ENCODE measurements at places on chromosomes 1 and 21.

GRCh38 chr1:203451836-203452784, 23.5 kb upstream of the PRELP start:
- no peak for DNase-seq

DNA sequence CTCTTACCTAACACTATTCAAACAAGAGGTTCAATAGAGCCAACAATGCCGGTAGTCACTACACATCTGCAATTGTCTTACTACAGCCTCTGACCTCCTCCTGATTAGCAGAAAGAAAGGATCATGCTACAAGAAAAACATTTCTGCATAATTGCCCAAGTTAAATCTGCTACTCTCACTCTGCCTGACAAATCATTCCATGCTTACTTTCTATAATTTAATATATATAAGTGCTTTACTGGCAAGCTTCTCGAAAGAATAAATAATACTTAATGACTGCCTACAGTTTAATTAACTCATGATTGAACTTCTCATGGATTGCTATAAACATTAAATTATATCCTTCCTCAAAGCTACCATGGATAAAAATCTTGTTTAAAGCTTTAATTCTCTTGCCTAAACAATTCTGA, 156.0 kb downstream of the SLC45A1 start:
- DNase-seq, result no peak

DNA sequence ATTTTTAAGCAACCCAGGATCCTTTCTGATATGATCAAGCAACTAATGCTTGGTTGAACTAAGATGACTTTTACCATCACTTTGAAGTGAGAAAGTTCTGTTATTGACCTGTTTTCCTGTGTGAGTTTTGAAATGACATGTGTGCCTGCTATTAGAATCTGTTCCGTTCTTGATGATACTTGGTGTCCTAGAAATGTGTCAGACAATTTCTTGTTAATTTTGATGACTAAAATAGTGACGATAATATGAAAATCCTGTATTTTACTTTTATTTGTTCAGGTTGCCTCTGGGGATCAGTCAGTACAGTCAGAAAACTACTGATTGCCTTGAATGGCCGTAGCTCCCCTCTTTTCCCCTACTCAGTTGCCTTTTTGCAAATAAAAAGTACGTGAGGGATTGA, 228.0 kb downstream of the RYR2 start:
- DNase-seq, result no peak

DNA sequence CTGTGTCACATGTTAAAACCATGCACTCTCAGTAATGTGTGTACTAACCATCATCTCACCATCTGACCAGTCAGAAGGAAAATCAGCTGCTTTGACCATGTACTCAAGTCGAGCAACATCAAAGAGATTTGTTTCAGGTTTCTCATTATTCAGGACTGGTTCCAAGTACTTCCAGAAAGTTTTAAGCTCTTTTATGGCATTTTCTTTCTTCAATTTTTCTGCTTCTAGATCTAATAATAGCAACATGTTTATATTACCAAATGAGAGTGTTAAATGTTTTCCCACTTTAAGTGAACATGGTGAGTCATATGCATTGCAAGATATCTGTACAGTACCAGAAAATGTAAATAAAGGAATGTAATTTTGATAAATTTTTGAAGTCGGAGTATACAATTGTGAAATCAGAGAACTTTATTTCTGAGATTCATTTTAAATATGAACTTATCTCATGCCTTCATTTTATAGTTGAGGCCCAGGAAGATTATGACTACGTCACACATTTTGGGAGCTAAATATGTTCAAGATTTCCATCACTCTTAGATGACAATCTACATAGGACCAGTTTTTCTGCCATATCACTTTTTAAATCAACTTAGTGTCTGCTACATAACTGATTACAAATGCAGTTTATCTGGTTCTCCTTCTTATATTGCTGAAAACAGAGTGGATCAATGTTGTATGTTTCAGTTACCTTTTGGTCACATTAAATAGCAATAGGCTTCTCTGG, 87.2 kb downstream of the SPAG17 start:
- no peak for DNase-seq

GRCh38 chr1:115828101-115829022, 12.6 kb downstream of the NHLH2 start:
- no peak for DNase-seq

DNA sequence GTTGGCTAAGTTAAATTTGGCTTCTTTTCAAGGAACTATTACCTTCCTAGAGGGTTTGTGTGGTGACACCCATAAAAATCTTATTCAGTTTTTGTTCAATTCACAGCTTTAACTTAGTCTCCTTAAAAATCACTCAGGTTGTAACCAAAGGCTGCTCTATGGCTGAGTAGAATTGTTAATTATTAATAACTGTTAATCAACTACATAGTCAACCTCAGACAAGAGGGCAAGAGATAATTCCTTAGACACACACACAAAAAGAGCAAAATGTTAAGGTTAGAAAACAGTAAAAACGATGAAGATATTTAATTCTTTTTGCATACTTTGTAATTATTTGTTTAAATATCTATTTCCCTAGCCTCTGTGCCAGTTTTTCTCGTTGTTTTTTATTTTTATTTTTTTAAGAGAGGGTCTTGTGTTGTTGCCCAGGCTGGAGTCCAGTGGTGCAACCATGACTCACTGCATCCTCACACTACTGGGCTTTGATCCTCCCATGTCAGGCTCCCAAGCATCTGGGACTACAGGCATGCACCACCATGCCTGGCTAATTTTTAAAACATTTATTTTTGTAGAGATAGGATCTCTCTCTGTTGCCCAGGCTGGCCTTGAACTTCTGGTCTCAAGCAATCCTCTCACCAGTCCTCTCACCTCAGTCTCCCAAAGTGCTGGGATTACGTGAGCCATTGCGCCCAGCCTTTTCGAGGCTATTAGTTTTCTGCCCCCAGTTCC, 215.2 kb downstream of the DISC1 start:
- DNase-seq, result no peak

DNA sequence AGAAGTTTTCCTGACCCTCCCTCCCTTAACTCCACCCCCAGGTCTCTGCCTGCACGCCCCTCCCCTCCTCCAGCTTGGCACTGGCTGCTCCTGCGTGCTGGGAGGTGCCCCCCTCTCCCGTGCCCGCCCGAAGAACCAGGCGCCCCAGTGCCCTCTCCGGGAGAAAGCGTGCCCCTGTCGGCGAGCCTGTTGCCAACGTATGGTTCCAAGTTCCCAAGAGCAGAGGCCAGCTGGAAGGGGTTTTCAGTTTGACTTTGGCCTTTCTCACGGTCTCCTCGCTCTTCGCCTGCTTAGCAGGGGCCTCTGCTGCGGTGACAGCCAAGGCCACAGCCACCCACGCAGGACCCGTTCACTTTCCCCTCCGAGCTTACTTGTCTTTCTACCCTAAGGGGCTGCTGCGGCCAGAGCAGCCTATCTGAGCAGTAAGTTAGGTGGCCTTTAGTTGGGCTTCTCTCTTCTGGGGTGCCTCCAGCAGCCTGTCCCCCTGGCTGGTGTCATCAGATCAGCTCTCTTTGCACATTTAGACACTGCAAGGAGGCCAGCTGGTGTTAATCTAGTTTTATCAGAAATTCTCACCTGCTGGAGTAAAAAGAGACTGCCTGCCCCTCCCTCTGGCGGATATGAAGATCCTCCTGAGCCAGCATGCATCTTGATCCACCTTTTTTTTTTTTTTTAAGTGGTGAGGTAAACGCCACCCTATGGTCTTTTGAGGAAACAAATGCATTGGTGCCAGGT, 1.5 kb downstream of the STUM start:
- no peak for DNase-seq

- DNase-seq, result no peak
Observed at GRCh38 chr1:85311818-85312217, 35.4 kb upstream of the BCL10 start.

GRCh38 chr1:182279302-182279701, 112.3 kb downstream of the GLUL start:
- DNase-seq, result no peak

DNA sequence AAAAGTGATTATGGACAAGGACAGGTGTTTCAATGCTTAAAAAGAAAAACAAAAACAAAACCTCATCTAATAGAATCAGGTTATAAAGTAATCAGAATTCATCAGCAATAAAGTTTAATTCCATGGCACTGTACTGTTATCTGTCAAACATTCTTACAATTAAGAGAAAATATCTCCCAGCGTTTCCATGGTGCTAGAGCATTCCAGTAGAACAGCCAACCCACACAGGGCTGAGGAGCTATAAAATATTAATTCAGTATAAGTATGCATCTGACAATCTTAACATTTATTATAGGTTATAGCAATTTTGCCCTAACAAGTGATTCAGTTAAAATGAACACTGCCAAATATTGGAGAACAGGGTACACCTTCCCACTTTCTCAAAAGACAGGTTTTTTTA, 128.7 kb upstream of the DEPDC1 start:
- no peak for DNase-seq

GRCh38 chr1:236141447-236142252, 689 bp upstream of the GPR137B start:
- DNase-seq, result no peak

GRCh38 chr1:76942549-76942948, 75.3 kb downstream of the ST6GALNAC5 start:
- DNase-seq, result no peak

- DNase-seq, result no peak
Observed at GRCh38 chr1:94515296-94515947, 26.1 kb downstream of the F3 start.

DNA sequence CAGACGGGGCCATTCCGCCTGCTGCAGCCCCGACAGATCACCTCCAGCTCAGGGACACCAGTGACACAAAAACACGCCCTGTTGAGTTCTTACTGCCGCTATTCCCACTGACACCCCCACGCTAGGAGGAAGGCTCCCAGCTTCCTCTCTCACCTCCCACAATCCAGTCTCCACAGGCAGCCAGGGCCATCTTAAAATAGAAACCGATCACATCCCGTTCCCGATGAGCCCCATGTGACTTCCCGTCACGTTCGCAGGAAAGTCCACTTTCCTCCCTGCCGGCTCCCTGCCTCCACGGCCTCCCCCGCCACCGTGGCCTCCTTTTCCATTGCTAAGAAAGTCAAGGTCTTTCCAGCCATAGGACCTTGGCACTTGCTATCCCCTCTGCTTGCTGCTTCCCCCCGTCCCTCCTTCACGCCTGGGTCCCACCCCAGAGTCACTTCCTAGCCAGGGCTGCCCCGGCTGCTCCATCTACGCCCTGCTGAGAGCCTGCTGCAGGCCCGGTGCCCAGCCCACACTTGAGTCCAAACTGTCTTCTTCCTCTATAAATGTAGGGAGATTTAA, 24.0 kb upstream of the DDOST start:
- no peak for DNase-seq

- DNase-seq, result no peak
Observed at GRCh38 chr21:29053656-29054055, 19.8 kb downstream of the CCT8 start.

DNA sequence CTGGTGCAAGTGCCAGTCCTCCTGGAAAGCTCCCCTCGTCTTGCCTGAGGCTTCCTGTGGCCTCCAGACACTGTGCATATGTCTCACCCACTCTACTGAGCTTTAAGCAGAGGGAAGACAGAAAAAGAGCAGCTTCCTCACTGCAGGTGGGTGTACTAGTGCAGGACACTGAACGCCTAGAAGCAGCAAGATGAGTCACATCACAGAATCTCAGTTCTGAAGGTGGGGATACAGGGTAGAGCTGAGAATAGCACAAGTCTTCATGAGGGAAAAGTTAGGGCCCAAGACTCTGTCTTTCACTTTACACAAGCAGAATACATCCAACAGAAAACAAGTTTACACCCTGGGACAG, 37.4 kb downstream of the PCAT6 start:
- no peak for DNase-seq

DNA sequence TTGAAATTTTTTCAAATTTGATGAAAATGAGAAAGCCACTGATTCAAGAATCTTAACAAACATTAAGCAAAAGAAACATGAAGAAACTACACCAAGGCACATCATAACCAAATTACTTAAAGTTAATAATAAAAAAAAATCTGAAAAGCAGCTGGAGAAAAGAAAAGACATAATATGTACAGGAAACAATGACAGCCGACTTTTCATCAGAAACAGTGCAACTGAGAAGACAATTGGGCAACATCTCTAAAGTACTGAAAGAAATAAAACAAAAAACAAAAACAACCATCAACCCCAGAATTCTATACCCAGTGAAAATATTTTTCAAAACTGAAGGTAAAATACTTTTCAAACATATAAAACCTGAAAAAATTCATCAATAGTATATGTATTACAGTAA, 73.8 kb upstream of the DMRTA2 start:
- no peak for DNase-seq

DNA sequence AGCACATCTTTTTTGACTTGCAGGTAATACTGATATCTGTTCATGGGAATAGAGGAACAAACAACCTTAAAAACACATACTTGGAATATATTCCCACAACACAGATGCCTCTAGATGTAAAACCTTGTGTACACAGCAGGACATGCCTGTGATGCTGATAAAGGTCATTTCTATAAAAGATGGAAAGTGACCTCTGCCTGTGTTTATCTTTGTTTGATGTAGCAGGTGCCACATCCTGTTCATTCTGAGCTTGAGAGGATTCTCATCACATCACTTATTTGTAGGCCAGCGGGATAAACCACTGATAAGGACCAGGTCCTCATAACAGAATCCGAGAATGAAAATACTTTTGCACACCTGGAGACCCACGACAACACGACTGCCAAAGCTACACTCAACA, 133.7 kb downstream of the SMYD2 start:
- DNase-seq, result no peak

Data from stimulated activated CD8-positive, alpha-beta memory T cell treated with anti-CD3 and anti-CD28 coated beads, Interleukin-7, amount 100 ng/mL, for 1 hour (primary cell).